Activated CD4-positive, alpha-beta T cell treated with anti-CD3 and anti-CD28 coated beads for 4 hours (primary cell): ENCODE measurements at places on chromosomes 16 and 17.

DNA sequence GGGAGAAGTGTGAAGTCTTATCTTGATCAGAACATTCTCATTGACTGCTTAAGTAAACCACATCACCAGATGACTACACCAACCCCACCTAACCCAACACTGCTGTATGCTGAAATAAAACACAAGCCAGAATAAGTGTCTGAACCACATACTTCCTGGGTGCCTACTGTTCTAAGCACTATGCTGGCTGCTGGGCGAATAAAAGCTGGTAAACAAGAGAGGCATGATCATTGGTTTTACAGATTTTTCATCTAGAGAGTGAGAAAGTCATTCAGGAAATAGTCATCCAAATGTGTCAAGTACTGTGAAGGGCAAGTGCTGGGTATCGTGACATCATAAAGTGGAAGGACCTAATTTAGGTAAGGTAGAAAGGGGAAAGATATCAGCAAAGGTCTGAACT is 199.0 kb upstream of the SOX9 start:
- DNase-seq = no peak

- no peak for DNase-seq
Measured at GRCh38 chr16:1545044-1546040, 11.9 kb downstream of the TMEM204 start.

DNA sequence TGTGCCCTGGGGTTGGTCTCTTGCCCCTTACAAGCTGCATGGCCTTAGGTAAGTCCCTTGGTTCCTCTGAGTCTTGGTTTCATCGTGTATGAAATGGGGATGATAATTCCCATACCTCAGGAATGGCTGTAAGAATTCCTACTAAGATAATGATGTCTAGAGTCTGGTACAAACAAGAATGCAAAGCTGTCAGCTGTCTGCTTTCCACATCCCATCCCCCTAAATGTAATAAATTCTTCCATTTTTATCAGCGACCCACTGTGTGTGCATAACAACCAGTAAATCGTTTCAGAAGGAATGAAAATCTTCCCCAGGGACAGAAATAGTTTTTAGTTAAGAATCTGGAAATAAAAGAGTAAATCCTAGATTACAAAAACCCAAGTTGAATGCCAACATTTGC is 95.4 kb downstream of the CPPED1 start:
- DNase-seq = no peak

DNA sequence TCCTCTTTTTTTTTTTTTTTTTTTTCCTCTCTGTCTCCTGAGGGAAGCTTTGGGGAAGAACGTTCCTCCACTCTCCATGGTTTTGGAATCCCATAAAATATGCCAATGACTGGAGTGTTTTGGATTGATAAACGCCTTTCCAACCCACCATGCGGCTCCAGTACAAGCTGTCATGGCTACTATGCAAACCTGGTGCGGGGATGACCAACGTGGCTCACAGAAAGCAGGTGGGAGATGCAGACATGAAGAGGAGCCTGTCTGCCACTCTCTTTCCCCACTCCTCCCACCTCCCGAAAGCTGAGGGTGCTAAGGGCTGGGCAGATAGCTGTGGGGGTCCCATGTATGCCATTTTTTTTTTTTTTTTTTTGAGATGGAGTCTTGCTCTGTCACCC is 69.9 kb upstream of the SEC14L1 start:
- no peak for DNase-seq

DNA sequence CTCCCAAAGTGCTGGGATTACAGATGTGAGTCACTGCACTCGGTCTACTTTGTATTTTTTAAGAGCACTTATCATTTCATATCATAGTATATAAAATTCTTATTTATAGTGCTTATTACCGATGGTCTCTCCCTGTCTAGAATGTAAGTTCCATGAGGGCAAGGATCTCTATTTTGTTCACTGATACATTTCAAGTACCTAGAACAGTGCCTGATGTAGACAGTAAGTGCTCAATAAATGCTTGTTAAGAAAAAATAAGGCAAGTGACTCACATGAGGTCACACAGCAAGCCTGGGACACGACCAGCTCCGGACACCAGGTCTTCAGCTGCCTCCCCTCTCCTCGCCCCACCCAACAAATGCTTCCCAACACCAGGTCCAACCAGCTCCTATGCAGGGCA is 23.9 kb downstream of the TRPV3 start:
- DNase-seq = no peak

- no peak for DNase-seq
Measured at GRCh38 chr17:2478458-2478857, 33.2 kb downstream of the METTL16 start.

DNA sequence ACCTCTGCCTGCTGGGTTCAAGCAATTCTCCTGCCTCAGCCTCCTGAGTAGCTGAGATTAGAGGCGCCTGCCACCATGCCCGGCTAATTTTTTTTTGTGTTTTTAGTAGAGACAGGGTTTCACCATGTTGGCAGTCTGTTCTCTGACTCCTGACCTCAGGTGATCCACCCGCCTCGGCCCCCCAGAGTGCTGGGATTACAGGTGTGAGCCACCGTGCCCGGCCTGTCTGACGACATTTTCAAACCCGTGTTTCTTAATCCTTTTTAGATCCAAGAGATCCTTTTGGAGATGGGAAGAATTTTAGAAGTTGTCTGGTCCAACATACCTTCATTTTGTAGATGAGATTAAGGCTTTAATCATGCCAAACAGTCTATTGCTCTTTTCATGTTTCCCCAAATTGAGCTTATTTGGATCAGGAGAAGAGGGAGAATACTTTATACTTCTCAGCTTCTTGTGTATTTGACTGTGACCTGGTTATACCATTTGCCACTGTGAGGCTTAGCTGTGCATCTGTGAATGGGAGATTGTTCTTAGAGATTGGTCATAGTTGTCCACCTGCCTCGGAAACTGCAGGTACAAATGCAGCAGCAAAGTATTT is 25.8 kb downstream of the USP10 start:
- DNase-seq = no peak

GRCh38 chr17:68011199-68011665 is 15.0 kb upstream of the C17orf58 start:
- peak; percentile 54 for DNase-seq

GRCh38 chr17:19304751-19305150 is 57.8 kb downstream of the B9D1 start:
- DNase-seq = no peak

DNA sequence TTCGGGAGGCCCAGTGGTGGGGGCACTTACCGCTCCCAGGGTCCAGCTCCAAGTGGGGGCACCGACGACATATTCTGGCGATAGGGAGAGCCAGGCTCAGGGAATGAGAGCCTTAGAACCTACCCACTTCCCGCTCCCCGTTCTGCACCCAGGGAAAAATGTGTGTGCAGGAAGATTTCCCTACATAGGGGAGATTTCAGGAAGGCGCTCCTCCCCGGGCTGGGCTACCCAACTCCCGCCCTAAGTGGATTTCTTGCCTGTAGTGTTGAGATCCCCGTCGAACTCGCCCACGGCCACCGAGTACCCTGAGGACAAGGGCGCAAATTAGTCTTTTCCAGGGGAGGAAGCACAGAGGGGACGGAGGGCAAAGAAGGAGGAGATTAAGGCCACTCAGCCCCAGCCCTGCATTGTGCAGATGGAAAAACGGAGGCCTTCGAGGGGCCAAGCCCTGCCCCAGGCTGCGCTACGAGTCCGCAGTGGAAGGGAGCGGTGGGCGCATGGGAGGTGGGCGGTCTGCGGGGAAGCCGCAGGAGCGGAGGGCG is 5.1 kb downstream of the ITGA2B start:
- DNase-seq = no peak

- DNase-seq = no peak
Measured at GRCh38 chr16:85289760-85290625, 177.7 kb upstream of the CIBAR2 start.

- no peak for DNase-seq
Measured at GRCh38 chr16:67431775-67432505, 1.0 kb downstream of the HSD11B2 start.

- DNase-seq = no peak
Measured at GRCh38 chr17:82536512-82537201, 17.1 kb downstream of the FOXK2 start.

GRCh38 chr16:706189-707061 is 824 bp upstream of the FBXL16 start:
- DNase-seq = no peak

- no peak for DNase-seq
Measured at GRCh38 chr16:27254262-27254811, 14.2 kb downstream of the NSMCE1 start.

GRCh38 chr16:1965396-1966001 is 873 bp upstream of the RPS2 start:
- no peak for DNase-seq

GRCh38 chr16:82425661-82426060 is 201.1 kb upstream of the CDH13 start:
- no peak for DNase-seq

- no peak for DNase-seq
Measured at GRCh38 chr17:39927929-39928857, 661 bp downstream of the LRRC3C start.

GRCh38 chr16:81748476-81749198 is 30.5 kb upstream of the PLCG2 start:
- no peak for DNase-seq

- peak; percentile 38 for DNase-seq
Measured at GRCh38 chr16:88784074-88784855, 755 bp downstream of the PIEZO1 start.

- no peak for DNase-seq
Measured at GRCh38 chr16:78443542-78444364, 344.3 kb downstream of the WWOX start.

- no peak for DNase-seq
Measured at GRCh38 chr17:45792437-45792836, 8.3 kb downstream of the CRHR1 start.

- no peak for DNase-seq
Measured at GRCh38 chr17:28204751-28205150, 114.2 kb upstream of the TMEM97 start.

DNA sequence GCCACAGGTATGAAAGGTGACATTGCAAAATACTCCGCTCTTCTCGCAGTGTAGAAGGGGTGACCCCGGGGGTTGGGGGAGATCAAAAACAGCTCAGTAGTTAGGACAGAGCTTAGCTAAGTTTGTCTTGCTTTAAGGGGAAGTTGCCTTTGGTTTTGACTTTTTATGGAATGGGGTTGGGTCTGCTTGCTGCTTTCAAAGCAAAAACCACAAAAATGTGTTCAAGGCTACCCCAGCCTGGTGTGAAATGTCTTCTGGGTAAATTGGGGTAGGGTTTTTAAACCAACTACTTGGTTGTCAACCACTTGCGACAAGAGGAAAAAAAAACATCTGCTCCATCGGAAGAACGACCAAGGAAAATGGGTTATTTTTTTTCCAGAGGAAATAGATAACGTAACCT is 6.2 kb downstream of the FUS start:
- DNase-seq = no peak

DNA sequence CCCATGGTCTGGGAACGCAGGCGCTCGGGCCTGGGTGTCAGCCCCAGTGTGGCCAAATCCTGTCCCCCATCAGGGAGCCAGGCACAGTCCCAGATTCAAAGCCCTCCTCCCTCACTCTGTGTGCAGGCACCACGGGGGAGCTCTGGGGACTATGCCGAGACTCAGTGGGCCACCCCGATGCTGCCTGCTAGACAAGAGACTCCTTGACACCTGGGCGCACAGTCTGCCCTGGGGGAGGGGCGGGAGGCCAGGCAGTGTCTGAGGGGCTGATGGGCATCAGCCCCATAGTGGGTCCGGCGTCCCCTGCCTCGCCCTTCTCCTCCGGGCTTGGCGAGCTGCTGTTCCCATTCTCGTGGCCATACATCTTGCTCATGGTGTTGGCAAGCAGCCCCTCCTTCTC is 8.5 kb upstream of the CD79B start:
- no peak for DNase-seq

GRCh38 chr17:63519116-63519881 is 3.9 kb upstream of the KCNH6 start:
- no peak for DNase-seq

DNA sequence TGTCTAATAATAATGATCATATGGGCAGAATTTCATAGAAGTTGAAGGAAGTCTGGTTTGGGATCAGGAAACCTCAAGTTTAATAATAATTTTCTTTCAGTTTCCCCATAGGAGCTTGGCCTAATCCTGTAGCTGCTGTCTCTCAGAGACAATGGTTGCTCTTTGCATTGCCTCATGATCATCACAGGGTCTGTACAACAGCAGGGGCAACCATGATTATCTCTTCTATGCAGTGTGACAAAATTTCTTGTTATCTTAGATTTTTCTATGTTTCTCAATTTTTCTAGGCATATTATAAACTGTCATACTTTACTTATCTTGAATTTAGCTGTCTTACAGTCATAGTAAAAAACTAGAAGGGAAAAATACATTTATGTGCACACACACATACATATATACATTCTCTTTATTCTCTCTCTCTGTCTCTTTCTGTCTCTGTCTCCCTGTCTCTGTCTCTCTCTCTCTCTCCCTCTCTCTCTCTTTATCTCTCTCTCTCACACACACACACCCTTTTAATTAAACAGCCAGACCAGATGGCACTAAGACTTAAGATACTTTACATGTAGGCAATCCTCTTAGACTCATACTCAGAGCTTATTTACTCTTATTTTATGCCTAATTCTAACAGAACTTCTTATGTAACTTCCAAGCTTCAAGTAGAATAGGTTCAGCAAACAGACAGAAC is 30.5 kb downstream of the SMIM36 start:
- DNase-seq = no peak

GRCh38 chr17:16975277-16975651 is 3.3 kb upstream of the TNFRSF13B start:
- DNase-seq = no peak

- DNase-seq = no peak
Measured at GRCh38 chr17:79033741-79034501, 10.0 kb downstream of the C1QTNF1 start.

- DNase-seq = no peak
Measured at GRCh38 chr16:10040136-10041080, 141.8 kb downstream of the GRIN2A start.

- no peak for DNase-seq
Measured at GRCh38 chr17:13593757-13594156, 8.0 kb downstream of the HS3ST3A1 start.

- no peak for DNase-seq
Measured at GRCh38 chr17:66580956-66581391, 253.9 kb upstream of the CACNG5 start.

DNA sequence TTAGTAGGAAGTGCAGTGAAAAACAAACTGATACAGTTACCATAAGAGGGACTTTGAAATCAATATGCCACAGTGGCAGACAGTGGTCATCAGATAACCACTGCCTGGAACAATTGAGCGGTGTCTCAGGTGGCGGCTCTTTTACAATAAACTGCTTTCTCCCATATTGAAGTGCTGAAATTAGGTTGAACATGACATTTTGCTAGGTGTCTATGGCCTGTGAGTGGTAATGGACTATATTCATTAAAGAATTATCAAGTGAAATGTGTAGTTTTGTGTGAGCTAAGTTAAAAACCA is 214.7 kb downstream of the RPTOR start:
- DNase-seq = peak; percentile 50

GRCh38 chr17:2940352-2940751 is 123.1 kb downstream of the OR1D5 start:
- DNase-seq = no peak
